Aortic smooth muscle cell (primary cell): ENCODE measurements at places on chromosomes 12 and 14. TPM values are rescaled to one million over a fixed set of nuclear protein-coding genes. Genes with fewer than 3 reads are reported as not detected.

The GYS2 gene
- not detected in 2 replicates for total RNA-seq

The PPP1R1A gene
- not detected in 2 replicates for total RNA-seq

The SERPINA10 gene
- not detected in 2 replicates for total RNA-seq

The KLRK1 gene
- not detected in 2 replicates for total RNA-seq

The IRAK3 gene
- total RNA-seq = 9.1 and 10.2 TPM in 2 replicates

The MAP4K5 gene
- 49.6 and 53.5 TPM in 2 replicates for total RNA-seq
